Fibroblast of the conjunctiva (primary cell): ENCODE measurements at places on chromosomes 3 and 15.

- DNase-seq = no peak
Measured at GRCh38 chr15:31606931-31607497, 280.4 kb downstream of the KLF13 start.

- no peak for DNase-seq
Measured at GRCh38 chr3:8170971-8171508, 330.6 kb upstream of the LMCD1 start.

DNA sequence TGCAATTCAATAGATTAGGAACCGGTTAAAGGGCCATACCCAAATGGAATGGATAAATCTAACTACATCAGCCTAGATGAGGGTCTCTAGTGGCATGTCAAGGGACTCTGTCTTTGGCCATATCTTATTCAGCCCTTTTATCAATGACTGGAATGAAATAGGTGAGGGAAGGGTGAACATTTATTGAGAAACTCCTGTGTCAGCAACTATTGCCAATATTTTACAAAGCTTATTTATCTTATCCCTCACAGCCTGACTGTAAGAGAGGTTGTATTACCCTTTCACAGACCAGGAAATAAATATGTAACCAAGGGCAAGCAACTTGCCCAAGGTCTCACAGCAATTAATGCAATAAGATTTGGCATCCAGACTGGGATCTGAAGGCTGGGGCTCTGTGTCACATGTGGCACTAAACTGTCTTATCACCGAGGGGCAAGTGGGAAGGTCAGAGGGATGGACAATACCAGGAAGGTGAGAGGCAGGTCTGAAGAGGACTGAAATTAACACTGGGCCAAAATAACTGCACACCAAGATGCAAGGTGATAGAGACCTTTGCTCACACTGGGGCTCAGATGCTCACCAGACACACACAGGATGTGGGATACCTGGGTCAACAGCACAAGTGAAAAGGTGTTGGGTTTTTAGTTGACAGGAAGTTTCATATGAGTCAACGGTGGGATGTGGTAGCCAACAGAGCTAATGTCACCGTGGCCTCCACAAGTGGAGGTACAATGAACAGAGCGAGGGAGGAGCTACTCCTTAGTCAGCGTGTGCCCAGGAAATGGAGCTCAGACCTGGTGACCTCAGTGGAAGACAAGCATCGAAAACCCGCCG lies 261.3 kb downstream of the RPLP1 start:
- no peak for DNase-seq

DNA sequence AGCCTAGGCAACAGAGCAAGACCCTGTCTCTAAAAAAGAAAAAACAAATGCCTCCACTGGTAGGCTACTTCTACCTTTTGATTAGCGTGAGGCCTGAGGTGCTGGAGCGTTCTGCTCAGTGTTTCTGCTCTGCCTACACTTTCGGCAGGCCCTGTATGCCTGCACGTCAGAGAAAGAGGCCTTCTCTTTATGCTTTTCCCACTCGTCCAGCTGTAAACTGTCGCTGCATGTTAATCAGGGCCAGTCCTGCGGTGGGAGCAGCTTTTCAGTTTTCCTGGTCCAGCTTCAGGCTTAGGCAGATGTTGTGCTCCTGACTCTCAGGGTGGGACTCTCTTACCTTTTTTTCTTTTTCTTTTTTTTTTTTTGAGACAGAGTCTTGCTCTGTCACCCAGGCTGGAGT lies 25.3 kb downstream of the CSPG5 start:
- DNase-seq = no peak

DNA sequence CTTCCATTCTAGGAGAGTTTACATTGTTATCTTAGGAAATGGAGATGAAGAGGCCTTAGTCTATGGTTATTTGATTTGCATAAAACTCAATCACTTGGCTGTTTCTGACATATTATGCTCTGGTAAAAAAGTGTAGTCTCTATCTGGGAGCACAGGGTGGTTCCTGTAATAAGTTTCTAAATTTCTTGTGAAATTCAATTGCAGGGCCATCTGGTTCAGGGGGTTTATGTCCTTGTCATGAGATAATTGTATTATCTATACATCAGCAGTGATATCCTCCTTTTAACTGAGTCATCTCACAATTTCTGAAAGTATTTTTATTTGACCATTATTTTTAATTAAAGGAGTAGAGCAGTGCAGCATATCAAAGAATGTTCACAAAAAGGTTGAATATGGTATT lies 203.3 kb downstream of the MFSD1 start:
- DNase-seq = no peak

DNA sequence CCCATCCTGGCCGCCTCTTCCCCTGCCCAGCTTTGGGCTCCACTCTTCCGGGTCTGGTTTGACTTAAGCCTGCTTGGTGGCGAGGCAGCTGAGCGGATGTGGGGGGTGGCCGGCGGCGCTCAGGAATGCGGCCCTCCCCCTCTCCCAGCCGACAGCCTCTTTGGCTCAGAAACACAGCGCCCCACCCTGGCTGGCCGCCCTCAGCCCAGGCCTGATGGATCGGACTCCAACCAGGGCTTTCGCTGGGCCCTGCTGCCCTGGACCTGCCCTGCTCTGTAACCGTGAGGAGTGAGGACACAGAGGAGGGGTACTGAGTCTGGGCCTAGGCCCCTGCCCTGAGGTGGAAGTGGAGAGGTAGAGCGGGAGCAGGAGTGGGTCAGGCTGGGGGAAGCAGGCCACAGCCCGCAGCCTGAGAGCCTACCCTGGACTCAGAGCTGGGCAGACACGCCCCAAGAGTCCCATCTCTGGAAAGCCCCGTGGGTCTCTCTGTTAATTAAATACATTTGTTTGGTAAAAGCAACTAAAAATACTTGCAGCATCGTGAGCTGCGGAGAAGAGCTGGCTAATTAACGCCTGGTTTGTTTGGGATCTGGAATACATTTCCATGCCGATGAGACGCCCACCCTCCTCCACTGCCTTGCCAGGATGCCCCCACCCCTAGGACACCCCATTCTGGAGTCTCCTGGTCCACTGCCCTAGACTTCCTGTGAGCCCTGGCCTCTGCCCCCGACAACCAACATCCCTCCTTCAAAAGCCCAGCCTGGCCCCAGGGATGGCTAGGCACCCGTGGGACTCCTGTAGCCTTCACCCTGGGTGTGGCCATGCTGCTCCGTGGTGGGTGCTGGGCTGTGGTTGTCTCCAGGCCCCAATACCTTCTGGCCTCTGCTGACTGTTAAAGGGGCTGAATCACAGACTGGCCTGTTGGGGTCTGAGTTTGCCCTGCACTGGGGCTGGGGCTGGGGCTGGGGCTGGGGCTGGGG lies 19.6 kb downstream of the PLXNA1 start:
- DNase-seq = peak; percentile 91

DNA sequence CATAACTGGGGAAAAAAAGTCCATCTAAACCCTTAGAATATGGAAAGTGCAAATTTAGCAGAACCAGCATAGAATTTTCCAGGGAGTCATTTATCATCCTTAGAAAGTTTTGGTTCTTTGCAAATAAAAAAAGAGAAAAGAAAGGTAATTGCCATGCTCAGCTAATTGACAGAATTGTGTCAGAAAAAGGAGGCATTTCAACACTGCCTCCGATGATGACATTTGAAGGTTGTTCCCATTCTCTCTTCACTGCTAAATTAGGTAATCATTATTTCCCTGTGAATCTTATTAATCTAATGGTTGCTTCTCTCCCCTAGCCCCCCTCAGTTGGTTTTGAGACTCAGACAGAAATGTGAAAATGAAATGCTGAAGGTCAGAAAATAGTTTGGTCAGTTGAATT lies 139.2 kb downstream of the PDCD6IP start:
- DNase-seq = no peak

DNA sequence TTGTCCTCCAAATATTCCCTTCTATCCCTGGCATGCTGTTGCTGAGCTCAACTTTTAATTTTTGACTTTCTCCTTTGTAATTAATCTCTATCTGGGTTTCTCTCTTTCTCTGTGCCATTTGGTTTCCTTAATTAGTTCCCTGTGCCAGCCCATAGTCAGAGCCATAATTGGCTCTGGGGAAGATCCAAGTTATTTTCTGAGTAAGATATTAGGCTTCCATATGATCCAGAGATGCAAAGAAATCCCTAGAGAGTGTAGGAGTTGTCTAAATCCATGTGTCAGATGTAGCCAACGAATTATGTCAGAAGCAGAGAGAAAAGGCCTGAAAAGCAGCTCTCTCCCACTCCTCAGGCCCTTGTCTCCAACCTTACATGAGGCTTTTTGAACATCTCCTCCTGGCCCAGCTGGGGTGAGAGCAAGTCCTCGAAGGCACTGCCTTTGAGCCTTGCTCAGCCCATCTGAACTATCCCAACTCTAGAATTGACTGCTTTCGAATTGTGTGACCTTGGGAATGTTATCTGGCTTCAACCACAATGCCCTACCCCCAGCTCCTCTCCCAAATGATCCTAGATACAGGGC lies 46.4 kb downstream of the MOBP start:
- DNase-seq = no peak

DNA sequence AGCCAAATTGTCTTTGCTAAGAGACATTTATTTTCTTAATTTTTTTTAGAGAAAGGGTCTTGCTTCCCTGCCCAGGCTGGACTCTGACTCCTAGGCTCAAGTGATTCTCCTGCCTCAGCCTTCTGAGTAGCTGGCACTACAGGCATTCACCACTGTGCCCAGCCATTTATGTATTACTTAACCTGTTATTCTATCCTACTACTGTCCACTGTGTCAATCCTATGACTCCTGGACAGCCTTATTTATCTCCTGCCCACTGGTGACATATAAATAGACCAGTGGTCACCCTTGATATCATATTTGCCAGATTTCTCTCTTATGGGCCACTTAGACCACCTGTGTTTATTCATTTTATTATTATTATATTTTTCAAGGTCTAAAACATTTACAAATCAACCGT lies 161.4 kb downstream of the ROBO1 start:
- no peak for DNase-seq

DNA sequence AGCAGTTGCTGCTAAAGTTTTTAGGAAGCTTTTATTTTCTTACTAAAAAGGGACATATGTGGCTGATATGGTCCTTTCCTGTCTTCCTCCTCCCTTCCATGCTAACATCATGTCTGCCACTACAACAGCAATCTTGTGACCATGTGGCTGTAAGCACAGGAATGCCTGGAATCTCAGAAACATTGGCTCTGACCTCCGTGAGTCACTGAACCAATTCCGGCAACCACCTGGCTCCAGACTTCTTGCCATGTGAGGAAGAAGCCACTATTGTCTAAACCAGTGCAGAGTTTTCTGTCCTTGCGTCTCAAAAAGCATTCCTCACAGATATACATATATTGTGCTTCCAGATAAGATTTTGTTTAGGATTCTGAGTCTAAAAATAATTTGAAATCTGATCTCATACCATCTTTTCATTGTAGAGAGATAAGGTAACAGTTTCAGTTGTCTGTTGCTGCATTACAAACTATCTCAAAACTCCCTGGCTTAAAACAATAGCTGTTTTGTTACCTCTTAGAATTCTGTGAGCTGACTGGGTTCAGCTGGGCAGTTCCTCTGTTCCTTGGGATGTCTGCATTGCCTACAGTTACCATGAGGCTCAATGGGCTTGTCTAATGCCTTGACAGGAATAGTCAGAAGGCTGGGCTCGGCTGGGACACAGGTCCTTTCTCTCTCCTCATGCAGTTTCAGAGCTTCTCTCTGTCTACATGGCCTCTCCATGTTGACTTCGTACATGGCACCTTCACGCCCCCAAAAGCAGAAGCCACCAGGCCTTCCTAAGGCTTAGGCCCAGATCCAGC lies 77.3 kb upstream of the MAGI1 start:
- DNase-seq = peak; percentile 69

DNA sequence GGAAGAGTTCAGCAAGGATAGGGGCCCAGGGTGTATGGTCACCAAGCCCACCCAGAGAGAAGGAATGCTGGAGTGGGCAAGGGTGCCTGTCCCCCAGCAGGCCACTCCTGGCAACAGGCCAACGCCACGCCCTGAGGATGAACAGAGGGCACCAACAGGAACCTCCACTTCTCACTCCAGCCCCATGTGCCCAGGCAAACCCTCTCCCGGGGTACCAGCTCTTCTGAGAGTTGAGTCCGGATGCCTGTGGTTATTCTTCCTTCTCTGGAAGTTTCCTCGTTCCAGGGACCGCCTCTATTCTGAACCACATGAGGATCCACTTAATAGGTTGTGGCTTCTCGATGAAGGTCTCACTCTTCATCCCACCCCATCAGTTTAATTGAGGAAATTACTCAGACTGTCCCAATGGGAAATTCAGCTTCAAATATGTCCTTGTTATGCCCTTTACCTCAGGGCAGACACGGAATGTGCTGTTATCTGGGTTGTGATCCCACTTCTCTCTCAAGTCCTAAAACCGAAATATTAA lies 114.3 kb downstream of the LIPC start:
- DNase-seq = no peak

DNA sequence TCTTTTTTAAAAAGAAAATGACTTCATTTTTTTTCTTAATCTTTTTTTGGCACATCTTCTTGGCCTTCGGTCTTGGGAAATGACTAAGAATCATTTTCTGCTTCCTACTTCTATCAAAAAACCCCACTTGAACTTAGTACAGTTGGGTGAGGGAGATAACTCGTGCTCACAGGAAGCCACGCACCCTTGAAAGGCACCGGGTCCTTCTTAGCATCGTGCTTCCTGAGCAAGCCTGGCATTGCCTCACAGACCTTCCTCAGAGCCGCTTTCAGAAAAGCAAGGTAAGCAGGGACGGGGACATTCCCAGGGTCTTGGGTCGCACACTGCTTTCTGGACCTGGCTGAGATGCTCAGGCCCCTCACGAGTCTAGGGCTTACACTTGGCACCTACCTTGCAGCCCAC lies at the start of gene CCR4:
Gene CCR4, plus strand, starts transcription at position 235 of the 402 bp plus-strand sequence. CDS start 1,779 bp downstream, outside the sequence.
- DNase-seq = no peak

DNA sequence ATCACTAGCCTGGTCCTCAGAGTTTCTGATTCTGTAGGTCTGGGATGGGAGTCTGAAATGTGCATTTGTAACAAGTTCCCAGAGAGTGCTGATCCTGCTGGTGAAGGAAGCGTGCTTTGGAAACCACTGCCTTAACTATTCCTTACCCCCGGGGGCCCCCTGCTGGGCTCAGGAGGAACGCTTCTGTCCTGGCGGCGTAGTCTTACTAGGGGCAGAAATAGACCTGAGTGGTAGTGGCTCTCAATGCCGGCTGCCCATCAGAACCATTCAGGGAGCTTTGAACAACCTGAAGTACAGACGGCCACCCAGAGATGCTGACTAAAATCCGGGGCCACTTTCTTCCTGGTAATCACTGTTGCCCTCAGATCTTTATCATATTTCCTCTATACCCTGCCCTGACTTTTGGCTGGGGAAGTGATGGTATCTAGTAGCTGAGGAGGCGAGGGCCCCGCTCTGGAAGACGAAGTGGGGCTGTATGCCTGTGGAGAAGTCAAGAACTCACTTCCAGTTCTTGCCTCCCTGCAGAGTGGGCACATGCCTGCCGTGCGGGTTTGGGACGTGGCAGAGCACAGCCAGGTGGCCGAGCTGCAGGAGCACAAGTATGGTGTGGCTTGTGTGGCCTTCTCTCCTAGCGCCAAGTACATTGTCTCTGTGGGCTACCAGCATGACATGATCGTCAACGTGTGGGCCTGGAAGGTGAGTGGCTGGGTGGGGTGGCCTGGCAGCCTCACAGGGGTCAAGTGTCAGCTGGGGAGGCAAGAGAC lies 16.3 kb upstream of the JMJD7 start:
- peak; percentile 81 for DNase-seq
